ENCODE measurements at places on chromosomes 13 and 19. TPM values are rescaled to one million over a fixed set of nuclear protein-coding genes. Genes with fewer than 3 reads are reported as not detected.

GRCh38 chr13:20272588-20273171 lies 40.6 kb upstream of the GJB6 start:
- no peak for DNase-seq

GRCh38 chr13:112733112-112733511 lies 43.3 kb downstream of the ATP11A start:
- no peak for DNase-seq

GRCh38 chr19:33796164-33796875 lies at the start of gene KCTD15:
Gene KCTD15, plus strand, starts transcription at chr19:33796870. Its CDS starts 3,585 bp downstream, at chr19:33800455.
- no peak for DNase-seq

- DNase-seq: peak; percentile 61
Observed at GRCh38 chr13:74133657-74134201, 475 bp downstream of the KLF12 start.

- DNase-seq: no peak
Observed at GRCh38 chr13:109144693-109145437, 515.5 kb downstream of the MYO16 start.

DNA sequence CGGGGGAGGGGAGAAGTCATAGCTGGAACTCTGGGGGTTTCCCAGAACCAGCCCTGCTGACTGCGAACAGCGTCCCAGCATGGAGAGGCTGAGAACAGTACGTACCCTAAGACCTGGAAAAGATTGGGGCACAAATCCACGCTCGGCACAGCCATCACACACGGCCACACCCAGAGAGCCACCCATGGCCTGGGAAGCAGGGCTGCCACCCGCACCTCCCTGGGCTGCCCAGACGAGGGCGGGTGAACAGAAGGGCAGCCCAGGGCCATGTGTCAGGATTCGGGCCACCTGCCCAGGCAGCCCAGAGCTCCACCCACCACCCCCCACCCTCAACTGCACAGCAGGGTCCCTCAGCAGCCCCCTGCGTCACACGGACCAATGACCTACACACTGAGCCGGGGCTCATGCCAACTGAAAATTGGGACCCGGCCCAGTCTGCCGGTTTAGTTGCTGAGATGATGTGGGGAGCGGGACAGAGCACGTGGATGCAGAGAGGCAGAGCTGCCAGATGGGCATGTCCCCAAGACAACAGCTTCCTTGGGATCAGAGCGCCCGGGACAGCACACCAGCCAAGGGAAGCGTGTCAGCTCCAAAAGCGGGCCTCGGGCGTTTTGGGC lies 8.5 kb downstream of the UBXN6 start:
- DNase-seq: peak; percentile 79

Gene OR1M1
- not detected for total RNA-seq

Gene NALCN
- 28.5 TPM for total RNA-seq

- no peak for DNase-seq
Observed at GRCh38 chr19:39708594-39708993, 4.3 kb downstream of the LGALS14 start.

Gene PCDH9
- 113 TPM for total RNA-seq

GRCh38 chr13:27172495-27172842 lies 858 bp upstream of the USP12 start:
- no peak for DNase-seq

Gene FOXO1
- total RNA-seq: 4.2 TPM

DNA sequence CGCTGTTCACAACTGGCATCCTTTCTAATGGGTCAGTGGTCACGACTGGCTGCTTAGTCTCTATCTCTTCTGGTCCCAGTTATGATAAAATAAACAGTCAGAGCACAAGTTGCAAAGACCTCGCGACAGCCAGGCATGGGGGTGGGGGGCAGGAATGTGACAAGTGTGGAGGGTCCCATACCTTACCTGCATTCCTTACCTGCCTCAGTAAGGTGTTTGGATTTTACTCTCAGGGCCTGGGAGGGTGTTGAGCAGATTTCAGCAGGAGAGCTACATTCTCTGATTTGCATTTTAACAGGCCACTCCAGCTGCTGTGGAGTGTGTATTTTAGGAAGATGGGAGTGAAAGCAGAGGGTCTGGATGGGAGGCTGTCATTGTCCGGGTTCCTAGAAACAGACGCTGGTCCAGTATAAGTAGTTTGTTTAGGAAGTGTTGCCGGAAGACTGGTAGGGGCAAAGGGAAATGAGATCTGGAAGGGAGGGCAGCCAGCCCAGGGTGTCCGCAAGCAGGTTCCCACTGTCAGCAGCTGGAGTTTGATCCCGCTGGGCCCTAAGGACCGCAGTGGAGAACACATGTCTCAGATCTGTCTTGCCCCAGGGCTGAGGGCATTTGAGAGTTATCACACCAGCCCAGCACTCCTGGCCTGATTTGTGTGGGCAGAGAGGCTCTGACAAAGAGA lies 920.0 kb downstream of the UQCRFS1 start:
- no peak for DNase-seq

DNA sequence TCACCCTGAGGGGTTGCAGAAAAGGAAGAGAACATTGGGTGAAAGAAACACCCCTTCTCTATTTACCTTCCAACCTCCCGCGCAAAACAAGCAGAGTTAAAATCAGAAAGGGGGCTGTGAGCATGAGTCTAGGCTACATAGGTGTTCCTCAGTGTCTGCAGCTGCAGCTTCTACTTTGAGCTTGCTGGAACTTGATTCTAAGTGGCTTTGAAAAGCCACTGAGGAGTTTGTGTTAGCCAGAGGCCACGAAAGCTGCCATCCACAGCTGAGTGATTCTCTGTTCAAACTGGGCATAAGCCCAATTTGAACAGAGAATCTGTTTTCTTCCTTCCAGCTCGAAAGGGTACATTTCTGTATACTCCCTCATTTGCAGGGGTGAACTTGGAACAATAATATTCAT lies 343.9 kb downstream of the PCDH9 start:
- DNase-seq: peak; percentile 19

Gene PTPRH
- 0.47 TPM for total RNA-seq

GRCh38 chr19:38849860-38850435 lies at the start of gene HNRNPL:
Gene HNRNPL, minus strand, starts transcription at chr19:38849986. Its CDS starts 20 bp downstream, at chr19:38849966.
- DNase-seq: peak; percentile 100

Gene ZNF491
- 12.9 TPM for total RNA-seq

Gene DDX39A
- total RNA-seq: 26.2 TPM

Gene NXNL1
- not detected for total RNA-seq

DNA sequence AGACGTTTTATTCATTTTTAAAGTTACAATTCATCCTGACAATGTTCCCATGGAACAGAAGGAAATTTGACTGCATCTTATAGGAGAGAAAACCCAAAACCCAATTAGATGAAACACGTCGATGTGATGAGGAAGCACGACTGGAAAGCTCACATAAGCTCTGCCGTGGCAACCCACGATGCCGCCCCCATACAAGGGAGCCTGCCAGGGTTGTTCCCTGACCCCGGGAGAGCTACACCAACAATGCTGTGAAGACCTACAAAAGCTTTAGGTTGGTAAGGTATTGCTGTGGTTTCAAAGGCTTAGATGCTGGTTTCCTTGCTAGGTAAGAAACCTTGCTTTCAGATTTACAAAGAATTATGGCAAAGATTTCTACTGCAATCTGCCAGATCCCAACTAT lies 393.1 kb downstream of the KLF12 start:
- DNase-seq: no peak

GRCh38 chr13:39682788-39683187 lies 27.3 kb downstream of the COG6 start:
- no peak for DNase-seq
